ENCODE measurements at places on chromosomes 3 and 15.
A peak's percentile ranks its signal among the peaks of the same experiment; 100 is the strongest.

GRCh38 chr3:37849146-37849923, 12.3 kb upstream of the CTDSPL start:
- DNase-seq = no peak

DNA sequence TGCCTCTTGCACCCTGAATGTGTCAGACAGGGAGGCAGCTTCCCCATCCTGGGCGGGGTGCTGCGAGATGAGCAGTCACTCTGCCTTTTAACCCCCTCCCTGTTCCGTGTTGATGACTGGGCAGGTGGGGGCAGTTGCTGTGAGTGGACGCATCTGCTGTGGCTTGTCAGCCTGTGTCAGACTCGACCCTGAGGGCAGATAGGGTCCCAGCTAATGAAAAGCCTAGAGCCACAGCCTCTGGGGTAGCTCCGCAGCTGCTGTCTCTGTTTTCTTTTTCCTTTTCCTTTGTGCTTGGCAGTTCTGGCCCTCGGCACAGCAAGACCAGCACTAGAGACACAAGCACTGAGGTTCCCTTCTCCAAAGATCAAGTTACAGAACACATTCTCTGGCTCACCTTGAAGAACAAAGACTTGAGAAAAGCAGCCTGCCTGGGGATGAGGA, 43.0 kb upstream of the GLCE start:
- DNase-seq = no peak

GRCh38 chr3:65672871-65673815, 365.6 kb downstream of the MAGI1 start:
- no peak for DNase-seq

DNA sequence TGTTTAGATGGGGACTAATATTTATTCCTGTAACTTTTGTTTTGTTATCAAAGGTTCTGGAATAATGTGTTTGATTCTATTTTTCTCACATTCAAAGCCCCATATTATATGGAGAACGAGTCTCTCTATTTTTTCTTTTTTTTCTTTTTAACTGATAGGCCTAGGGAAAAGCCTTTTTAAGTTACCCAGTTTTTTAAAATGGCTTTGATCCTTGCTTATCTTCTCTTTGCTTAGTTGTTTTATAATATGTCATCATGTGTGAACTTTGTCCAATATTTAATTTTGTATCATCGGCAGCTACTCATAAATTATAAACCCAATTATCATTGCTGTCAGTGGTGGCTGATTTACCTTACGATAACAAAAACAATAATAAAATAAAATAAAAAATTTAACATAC, 610.3 kb upstream of the BCHE start:
- DNase-seq = no peak

- DNase-seq = no peak
These were observed 15.7 kb downstream of the EMC4 start for GRCh38 chr15:34240537-34240936.

GRCh38 chr3:4866866-4867265, 112.4 kb upstream of the BHLHE40 start:
- DNase-seq = no peak

- DNase-seq = peak; percentile 39
These were observed at the start of gene DALRD3 for GRCh38 chr3:49017971-49018706. Gene DALRD3, minus strand, starts transcription at chr3:49018580. Its CDS starts 16 bp downstream, at chr3:49018564.

DNA sequence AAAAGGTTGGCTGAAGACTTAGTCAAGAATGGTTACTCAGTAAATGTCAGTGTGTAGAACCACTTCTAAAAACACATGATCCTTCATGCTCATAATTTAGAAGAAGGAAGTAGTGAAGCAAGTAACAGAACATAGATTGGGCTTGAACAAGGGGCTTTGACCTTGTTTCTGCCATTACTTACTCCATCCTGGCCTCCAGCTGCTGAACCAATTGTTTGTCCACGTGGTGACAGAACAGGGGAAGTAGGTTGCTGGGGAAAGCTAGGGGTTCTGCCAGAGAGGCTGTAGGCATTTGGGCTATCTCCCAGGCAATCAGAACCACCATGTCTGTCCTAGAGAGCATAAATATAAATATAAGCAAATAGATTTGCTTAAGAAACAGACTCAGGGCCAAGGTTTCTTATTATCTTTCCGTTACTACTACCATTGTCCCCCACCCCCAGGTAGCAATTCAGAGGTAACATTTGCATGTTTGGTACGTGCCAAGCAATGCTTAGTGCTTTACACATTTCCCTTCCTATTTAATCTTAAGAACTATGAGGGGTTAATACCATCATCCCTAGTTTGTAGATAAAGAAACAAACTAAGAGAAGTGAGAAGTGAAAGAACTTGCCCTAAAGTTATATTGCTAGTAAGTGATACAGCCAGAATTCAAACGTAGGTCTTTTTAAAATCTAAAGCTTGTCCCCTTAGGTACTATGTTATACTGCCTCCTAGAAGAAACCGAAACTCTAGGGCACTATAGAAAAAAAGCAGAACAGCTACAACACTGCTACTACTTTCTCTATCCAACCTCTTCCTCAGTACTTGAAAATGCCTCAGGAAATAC, 3.0 kb upstream of the SPG11 start:
- DNase-seq = no peak

DNA sequence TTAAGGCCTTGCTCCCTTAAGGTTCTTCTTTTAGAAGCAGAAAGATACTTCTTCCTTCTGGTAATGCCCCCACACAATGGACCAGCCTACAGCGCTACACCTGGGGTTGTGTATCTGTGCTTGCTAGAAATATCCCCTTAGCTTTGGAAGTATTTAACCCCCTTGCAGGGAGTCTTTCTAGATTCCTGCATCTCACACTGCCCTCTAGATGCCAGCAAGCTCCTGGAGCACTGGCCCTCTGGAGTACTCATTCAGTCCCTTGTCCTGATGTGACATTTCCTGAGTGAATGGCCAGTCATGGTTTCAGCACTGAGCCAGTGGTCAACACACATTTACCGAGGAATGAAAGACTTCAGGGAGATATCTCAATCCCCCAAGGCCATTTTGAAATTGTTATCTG, 30.4 kb upstream of the RBP2 start:
- no peak for DNase-seq

- DNase-seq = no peak
These were observed 17.8 kb downstream of the MAPKBP1 start for GRCh38 chr15:41792000-41792637.

DNA sequence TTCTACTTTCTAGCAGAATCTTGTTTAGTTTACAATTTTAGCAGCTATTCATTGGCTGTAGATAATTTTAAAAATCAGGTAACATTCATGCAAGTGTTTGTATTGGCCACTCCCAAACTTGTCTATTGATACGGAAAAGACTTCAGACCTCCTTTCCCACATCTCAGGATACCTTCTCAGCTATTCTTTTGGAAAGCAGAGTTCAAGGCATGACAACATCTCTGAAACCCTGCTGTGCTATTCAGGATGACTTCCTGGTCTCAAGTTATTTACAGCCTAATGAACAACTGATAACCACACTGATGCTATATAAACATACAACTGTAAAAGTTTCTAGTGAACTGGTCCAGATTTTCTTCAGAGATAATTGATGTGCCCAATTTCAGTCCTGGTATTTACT, 55.8 kb downstream of the DZIP3 start:
- no peak for DNase-seq

GRCh38 chr15:34647569-34648293, 64.3 kb upstream of the GOLGA8B start:
- no peak for DNase-seq

- no peak for DNase-seq
These were observed 137.2 kb downstream of the DOCK3 start for GRCh38 chr3:50811893-50812292.

DNA sequence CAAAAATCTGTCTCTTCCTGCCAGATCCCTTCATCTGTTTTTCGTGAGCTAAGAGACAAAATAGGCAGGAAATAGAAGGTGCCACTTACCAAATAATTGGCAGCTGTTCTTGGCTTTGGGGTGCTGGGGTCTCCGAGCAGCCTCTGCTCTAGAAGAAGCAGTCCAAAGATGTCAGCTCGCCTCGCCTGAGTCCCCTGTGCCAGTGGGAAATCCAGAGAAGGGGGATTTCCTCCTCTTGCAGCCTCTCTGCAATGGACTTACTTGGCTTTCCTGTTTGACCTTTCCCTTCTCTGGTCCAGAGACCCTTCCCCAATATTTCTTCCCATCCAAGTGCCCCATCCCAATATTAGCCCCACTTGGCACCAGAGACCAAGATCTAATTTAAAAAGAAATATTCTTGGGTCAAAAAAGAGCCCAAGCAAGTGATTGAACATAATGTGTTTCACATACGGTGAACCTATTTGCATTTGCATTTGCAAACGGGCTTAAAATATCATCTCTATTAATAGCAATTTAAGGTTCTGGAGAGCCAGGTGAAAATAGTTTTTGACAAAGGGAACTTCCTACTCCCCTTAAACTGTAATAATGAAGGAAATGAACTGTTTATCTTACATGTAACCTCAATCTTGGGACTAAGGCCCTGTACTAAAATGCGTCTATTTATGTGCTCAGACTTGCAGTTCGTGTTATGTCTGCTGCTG, 23.2 kb downstream of the CD86 start:
- DNase-seq = no peak

- DNase-seq = no peak
These were observed 11.7 kb downstream of the ABCC5 start for GRCh38 chr3:184005941-184006507.

DNA sequence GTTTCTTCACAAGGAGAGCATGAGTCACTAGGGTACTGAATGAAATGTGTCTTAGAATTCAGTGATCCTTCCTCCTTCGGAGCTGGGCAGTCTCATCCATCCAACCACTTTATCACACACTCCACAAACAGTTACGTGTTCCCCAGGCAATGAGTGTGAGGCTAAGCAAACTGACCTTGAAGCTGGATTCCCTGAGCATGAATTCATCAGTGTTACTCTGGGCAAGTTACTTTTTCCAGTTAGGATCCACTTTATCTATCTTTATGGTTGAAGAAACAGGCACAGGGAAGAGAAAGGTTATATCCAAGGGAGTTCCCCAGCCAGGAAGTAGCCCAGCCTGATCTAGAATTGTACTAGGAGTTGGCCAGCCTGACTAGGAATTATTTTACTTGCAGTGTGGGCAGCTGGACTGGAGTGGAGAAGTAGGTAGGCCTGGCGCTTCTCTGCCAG, 17.1 kb upstream of the GCNT3 start:
- DNase-seq = no peak

- DNase-seq = no peak
These were observed 10.3 kb downstream of the ATG7 start for GRCh38 chr3:11282250-11283138.

DNA sequence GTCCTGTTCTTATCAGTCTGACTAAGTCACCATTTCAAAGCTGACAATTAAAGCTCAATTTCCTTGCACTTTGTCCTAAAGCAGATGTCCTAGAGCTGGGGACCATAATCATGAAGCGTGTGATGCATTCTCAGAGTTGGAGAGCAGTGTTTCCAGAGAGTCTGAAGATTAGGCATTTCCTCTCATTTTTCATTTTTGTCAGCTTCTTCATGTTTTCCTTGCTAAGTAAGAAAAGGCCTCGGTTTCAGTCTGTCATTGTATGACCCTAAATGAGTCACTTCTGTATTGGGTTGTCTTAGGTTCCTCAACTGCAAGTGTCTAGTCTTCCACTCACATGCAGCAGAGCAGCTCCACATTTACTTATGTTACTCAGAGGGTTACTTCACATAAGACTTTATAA, 257.2 kb upstream of the TPRG1 start:
- DNase-seq = no peak

- no peak for DNase-seq
These were observed 77.2 kb downstream of the OSBPL10 start for GRCh38 chr3:31903686-31904431.

DNA sequence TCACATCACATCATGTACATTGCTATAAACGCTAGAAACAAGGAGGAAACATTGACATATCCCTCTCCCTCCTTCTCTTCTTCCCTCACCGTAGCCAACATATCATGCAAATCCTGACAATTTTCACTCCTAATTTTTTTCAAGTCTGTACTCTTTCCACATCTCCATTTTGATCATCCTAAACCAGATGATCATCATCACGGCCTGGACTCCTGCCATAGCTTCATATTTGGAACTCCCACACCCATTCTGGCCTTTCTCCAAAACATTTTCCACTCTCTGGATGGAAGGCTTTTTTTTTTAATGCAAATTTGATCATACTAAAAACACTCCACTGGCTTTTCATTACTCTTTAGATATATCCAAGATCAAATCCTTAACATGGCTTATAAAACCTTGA, 248.0 kb upstream of the CNTN3 start:
- no peak for DNase-seq

- no peak for DNase-seq
These were observed 110.1 kb downstream of the CFAP44 start for GRCh38 chr3:113331187-113331586.

DNA sequence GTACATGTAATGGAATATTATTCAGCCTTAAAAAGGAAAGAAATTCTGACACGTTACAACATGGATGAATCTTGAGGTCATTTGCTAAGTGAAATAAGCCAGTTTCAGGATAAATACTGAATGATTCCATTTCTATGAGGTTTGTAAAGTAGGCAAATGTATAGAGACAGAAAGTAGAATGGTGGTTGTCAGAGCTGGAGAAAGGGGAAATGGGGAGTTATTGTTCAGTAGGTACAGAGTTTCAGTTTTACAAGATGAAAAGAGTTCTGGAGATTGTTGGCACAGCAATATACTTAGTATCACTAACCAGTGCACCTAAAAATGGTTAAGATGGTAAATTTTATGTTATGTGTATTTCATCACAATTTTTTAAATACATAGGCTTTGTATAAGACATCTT, 60.6 kb downstream of the USP8 start:
- no peak for DNase-seq

Measured in stimulated activated CD8-positive, alpha-beta memory T cell treated with anti-CD3 and anti-CD28 coated beads, Interleukin-12 subunit alpha, Interleukin-12 subunit beta, amount 100 ng/mL, for 1 hour (primary cell).